CD4-positive, alpha-beta T cell treated with Interleukin-6 at 100 ng/mL for 8 hours (primary cell): ENCODE measurements at places on chromosomes 12 and 14.

DNA sequence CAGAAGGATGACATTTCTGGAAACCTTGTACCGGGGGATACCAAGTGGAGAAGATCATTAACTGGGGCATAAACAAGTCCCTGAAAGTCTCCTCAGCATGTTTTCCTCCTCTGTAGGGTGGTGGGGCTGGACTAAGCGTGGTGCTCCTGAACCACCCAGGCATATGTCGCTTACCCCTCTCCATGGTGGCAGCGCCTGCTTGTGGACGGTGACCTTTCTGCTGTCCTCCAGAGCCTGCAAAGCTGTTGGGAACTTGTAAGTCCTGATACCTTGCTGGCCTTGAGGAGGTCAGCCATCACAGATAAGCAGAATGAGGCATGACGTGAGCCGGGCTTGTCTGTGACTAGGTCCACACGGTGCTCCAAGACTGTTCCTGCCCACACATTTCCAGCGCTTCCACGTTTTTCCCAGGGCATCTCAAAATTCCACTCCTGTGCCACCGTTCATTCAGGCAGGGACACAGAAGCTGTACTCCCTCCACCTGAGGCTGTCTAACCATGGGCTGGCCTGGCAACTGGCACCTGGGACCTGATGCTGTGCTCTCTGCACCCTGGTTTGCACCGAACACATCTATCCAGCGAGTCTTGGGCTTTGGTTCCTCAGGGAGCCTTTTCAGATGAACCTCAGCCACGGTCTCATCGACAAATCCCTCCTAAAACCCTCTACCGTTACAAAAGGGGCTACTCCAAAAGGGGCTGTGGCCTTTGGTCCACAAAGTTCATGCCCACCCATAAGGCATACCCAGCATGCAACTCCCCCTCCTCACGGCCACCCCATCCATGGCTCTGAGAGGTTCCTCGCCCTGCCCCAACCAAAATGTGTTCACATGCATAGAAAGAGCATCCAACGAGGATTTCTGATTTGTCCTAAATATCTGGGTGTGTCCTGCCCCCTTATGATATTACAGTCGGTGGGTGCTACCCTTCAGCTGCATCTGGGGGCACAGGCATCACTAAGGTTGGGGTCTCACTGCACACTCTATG, 199.6 kb upstream of the DIO3 start:
- no peak for DNase-seq

GRCh38 chr14:94237983-94238382, 55.1 kb downstream of the SERPINA10 start:
- DNase-seq = no peak

- DNase-seq = no peak
These were observed 878.1 kb downstream of the DIO2 start for GRCh38 chr14:79333198-79333546.

DNA sequence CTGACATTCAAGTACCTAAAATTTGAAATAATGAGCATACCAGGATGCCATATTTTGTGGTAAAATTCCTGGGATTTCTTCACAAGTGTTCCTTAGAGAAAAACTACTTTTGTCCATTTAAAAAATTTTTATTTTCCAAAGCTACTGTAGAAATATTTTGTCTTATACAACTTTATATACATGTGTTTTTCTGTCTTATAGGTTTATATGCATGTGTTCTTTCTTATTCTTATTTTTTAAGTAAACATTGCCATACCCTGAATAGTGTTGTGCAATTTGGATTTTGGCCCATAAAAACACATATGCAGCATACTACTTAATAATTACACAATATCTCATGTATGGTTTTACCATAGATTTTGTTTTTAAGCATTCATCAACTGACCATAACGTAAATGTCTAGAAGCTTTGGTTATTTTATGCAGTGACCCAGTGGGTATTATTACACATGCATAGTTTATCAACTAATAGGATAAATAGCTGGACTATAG, 1107.4 kb upstream of the SEL1L start:
- DNase-seq = no peak

GRCh38 chr14:65840786-65841185, 428.3 kb downstream of the FUT8 start:
- DNase-seq = no peak

- no peak for DNase-seq
These were observed 393.2 kb downstream of the TMEM121 start for GRCh38 chr14:105919458-105920150.

DNA sequence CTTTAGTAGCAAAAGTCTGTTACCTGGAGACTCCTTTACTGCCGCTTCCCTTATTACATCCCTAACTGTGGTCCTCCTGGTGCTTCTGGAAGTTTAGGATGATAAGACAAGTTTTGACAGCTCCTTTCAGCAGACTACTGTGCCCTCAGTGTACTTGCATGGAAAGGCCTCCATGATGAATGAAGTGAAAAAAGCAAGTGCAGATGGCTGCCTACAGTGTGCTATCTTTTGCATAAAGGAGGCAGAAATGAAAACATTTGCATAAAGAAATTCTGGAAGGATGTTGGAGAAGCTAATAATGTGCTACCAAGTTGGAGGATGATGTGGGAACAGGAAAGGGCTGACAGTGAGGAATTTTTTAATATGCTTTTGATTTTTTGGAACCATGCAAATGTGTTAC, 4.5 kb downstream of the TCTN2 start:
- no peak for DNase-seq

DNA sequence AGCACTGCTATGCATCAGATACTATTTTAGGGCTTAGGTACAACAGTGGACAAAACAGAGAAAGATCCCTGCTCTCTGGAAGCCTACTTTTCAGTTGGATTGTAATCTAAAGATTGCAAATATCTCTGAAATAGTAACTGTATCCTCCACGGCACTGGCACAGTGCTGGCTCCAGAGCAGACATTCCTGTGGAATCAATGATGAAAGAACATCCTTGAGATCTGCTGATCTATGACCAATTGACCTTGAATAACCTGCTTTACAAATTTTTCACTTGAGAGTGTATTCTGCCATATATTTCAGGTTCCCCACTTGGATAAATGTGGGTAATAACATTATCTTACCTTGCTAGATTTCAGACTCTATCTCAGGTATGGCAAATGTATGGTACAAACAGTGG, 3.2 kb downstream of the STAB2 start:
- DNase-seq = no peak

- no peak for DNase-seq
These were observed 965 bp upstream of the SMOC1 start for GRCh38 chr14:69878251-69878650.

DNA sequence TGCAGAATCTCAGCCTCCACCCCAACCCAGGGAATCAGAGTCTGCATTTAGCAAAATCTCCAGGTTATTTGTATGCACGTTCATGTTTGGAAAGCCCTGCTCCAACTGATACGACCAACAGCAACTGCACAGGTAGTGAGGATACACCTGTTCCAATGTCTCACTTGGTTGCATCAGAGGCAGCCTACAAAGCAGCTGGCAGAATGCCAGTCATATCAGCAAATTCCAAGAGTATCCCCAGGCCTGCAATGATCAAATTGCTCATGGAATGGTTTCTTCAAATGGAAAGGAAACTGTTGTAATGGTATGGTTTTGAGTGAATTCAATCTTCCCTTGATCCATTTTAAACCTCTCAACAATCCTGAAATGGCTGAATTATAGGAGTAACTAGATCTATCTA, 75.4 kb downstream of the GRIP1 start:
- DNase-seq = no peak

DNA sequence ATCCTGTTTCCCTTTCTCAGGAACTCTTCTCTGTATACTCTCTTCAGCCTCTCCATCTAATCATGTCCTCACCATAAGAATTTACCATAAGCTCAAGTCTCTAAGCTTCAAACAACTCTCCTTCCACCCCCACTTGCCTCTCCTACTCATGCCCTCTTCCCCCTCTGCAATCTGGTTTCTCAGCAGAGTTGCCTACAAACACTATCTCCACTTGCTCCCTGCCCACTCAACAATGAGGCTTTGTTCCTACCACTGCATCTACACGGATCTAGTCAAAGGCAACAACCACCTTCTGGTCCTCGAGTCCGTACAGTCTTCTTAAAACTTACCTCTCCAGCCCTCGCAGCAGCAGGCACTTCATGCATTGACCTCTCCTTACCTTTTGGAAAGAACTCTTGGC, 17.2 kb upstream of the FBLN5 start:
- DNase-seq = no peak

GRCh38 chr14:48096897-48097296, 421.5 kb upstream of the MDGA2 start:
- no peak for DNase-seq

DNA sequence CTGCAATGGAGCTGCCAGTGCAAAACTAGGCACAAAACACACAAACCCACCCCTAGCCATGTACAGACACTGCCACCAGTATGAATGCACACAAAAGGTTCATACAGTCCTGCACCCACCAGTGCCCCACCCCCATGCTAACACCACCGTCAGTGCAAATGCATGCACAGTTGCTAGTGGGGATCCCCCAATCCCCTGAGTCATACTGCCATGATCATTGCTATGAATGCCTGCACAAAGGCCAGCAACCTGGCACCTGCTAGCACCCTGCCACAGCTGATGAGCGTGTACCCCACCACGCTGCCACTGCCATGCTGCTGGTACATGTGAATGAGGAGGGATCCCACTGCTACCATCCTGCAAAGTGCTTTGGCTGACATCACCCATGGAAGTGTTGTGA, 23.9 kb downstream of the PZP start:
- no peak for DNase-seq

DNA sequence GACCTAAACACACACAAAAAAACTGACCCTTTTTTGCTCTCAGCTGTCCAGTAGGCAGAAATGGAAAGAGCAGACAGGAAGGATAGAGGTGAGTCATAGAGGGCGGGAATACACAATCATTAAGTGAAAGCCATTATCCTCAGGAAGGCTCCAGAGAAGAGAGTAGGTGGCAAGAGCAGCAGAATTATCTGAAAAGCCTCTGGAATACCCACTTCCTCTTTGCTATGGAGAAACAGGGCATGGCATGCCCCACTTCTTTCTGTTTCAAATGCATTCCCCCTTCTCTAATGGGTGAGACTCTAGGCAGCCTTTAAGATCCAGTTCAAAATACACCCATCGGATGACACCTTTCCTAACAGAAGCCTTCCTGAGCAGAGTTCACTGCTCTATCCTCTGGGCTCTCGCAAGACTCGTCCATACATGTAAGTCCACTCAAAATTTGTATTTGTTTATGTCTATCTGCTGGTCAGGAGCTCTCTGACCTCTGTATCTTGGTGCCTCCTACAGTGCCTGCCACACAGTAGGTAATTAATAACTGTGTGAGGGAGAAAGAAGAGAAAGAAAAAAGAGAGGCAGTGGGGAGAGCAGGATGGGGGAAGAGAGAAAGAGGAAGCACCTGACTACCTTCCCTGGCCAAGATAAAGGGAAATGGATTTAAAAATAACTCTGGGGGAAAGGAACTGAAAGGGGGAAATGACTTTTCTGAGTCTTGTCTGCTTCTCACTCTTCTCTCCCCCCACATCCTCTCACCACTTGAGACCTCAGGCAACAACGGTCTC, 8.5 kb downstream of the KLHL33 start:
- no peak for DNase-seq
